ENCODE measurements at places on chromosomes 1 and 21.

GRCh38 chr1:183566026-183566425 lies 24.2 kb downstream of the NCF2 start:
- no peak for DNase-seq

GRCh38 chr1:217117973-217118465 lies 394.8 kb upstream of the ESRRG start:
- no peak for DNase-seq

- DNase-seq: no peak
These were observed 162.4 kb downstream of the PGBD5 start for GRCh38 chr1:230263568-230264195.

DNA sequence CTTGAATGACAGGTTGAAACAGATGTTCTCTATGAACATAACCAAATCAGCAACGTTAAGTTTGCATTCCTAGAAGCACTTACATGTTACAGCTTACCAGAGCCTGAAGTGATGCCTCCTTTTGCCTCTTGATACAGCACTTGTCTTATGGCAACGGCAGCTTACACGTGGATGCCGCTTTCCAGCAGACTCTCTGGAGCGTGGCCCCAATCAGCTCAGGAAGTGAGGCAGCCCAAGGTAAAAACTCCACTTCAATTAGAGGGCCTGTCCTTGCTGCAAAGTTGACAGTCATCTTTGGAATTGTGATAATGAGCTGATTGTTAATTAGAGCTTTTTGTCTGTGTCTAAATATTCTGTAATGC lies 345.1 kb downstream of the RYR2 start:
- DNase-seq: no peak

GRCh38 chr21:38467374-38467773 lies 30.9 kb downstream of the ERG start:
- peak; percentile 82 for DNase-seq

GRCh38 chr1:103075316-103076000 lies 32.9 kb downstream of the COL11A1 start:
- no peak for DNase-seq

DNA sequence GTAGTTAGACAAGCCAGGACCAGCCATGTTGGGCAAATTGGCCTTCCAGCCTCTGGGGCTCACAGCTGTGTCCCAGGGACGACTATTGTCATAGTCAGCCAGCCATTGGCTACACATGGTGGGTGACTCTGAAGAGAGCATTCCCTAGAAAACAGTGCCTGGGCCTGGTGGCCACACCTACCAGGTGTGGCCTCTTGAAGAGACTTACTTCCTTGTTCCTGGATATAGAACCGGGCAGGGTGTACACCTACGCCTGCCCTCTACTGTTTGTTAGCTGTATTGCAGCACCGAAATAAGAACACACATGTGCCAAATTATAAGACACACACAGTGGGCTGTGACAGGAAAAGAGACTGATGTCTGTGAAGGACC lies 134.6 kb upstream of the ARHGEF16 start:
- DNase-seq: peak; percentile 72

GRCh38 chr1:19476450-19477190 lies 8.7 kb downstream of the CAPZB start:
- DNase-seq: peak; percentile 82

DNA sequence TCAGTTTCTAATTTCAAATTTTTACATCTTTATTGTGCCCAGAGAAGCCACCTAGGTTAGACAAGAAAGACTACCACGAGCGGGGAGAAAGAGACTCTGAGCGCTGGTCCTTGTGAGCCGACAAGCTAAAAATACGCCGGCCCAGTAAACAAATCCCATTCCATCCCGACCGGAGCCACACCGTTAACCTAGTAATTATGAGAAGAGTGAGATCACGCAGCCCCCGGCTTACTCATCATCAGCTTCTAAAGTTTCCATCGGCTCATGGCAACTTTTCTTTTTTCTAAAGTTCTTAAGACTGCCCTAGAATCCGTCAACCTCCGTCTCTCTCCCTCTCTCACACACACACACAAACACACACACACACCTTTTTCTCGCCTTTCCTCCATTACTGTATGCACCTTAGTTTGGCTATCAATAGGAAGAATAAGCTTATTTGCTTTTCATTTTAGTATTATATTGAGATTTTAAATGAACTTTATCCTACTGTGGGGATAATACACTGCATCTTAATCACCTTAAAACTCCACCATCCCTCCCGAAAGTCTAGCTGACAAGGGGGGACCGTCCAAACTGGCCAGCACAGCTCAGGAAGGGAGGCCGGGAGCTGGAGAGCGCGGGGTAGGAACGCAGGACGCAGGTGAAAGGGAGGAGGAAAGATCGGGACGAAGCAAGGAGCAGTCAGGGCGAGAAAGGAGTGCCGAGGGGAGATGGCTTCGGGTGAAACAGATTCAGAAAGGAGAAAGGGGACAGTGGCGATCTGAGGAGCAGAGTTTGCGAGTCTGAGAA lies 728 bp downstream of the OTUD7B start:
- peak; percentile 47 for DNase-seq

- peak; percentile 12 for DNase-seq
These were observed 35.6 kb upstream of the PUM1 start for GRCh38 chr1:31101147-31101502.

- no peak for DNase-seq
These were observed 277.8 kb downstream of the LTN1 start for GRCh38 chr21:28714777-28715464.

DNA sequence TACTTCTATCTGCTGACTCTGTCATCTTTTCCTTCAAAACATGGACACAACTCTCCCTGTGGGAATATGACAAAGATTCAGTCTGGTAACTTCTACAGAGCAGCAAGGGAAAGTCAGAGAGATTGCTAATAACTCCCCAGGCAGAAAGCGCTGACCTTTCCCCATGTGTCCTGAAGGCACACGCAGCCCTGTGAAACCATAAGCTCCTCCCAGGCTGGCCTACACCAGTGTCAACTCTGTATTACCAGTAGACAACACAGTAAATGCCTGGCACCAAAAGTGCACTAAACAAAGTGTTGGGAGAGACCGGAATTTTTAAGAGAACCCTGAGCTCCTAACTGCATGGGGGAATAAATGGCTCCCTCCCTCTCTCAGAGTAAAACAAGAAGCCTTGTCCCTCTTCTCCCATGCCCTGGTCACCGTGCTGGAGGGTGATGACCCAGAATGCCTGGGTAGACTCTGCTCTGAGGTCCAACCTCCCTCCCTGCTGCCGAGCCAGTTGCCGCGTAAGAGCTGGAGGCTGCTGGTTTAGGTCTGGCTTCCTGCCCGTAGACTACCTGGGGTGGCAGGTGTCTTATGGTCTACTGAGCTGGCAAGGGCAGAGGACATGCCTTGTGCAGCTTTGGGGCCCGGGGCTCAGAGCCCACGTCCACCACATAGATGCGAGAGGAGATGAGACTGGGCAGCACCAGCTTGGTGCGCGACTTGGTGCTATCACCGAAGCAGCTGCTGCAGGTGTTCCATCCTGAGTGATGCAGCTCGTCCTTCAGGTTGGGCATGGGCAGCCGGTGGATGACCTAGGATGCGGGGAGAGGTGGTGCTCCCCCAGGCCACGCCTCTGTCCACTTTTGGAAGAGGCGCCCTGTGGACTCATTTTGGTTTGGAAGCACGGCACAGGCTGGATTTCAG lies 3.9 kb downstream of the SELENBP1 start:
- DNase-seq: no peak

- no peak for DNase-seq
These were observed 6.0 kb upstream of the VASH2 start for GRCh38 chr1:212944229-212944901.

GRCh38 chr1:223760833-223761232 lies 48.5 kb downstream of the CAPN2 start:
- no peak for DNase-seq

GRCh38 chr1:164951508-164951907 lies 392.5 kb downstream of the PBX1 start:
- no peak for DNase-seq

DNA sequence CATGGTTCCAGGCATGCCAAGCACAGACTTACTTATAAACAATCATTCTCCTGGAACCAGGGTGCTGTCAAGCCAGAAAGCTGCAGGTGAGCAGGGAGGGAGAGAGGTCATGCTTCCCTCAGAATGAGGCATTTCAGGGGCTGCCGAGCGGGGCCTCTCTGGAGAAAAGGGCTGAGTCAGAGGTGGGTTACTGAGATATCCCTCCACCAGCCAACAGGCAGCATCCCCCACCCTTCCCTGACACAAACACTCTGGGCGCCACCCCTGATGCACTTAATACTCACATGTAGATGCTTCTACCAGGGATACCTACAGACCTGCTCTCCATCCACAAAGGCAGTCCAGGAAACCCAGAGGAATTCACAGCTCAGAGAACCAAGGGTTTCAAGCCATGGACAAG lies 13.1 kb downstream of the STK40 start:
- DNase-seq: peak; percentile 58

DNA sequence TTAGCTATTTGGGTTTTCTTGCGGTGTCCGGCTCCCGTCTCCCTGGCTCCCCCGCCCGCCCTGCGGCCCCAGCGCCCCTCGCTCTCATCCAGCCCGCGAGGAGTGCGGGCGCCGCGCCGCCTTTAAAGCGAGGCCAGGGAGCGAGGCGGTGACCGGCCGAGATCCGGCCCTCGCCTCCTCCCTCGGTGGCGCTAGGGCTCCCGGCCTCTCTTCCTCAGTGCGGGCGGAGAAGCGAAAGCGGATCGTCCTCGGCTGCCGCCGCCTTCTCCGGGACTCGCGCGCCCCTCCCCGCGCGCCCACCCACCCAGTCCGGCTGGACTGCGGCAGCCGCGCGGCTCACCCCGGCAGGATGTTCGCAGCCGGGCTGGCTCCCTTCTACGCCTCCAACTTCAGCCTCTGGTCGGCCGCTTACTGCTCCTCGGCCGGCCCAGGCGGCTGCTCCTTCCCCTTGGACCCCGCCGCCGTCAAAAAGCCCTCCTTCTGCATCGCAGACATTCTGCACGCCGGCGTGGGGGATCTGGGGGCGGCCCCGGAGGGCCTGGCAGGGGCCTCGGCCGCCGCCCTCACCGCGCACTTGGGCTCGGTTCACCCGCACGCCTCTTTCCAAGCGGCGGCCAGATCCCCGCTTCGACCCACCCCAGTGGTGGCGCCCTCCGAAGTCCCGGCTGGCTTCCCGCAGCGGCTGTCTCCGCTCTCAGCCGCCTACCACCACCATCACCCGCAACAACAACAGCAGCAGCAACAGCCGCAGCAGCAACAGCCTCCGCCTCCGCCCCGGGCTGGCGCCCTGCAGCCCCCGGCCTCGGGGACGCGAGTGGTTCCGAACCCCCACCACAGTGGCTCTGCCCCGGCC lies 492 bp downstream of the HLX start:
- no peak for DNase-seq

GRCh38 chr1:78840453-78841271 lies 165.9 kb downstream of the ADGRL4 start:
- DNase-seq: no peak

DNA sequence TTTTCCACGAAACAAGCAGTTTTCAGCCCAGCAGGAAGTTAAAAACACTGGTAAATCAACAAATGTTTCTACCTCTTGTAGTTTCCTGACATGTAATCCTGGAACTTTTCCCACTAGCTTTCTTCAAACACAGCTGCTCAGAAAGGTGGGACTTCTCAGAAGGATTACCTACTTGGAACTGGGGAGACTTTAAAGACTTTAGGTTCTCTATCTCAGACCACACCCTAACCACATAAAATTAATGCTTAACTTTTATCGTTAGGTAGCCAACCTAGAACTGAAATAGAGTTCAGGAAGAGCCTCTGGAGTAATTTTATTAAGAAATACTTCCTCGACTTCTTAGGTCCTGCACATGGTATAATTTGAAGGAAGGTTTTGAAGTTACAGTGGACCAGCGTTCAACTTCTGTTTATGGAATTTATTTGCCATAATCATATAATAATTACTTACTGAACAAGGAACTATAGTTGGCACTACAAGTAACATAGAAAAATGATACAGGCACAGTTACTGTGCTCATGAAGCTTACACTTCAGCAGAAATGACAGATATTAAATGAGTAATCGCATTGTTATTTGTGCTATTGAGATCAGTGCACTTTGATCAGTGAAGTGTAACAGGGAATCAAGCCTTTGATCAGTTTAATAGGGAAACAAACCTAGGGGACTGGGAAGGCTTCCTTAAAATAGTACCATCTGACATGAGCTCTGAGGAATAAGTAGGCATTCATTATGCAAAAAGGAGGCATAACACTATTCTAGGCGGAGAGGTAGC lies at the start of gene BCL2L15:
Gene BCL2L15, minus strand, starts transcription at position 180 of the 774 bp plus-strand sequence. CDS start 206 bp downstream, outside the sequence.
- no peak for DNase-seq

- DNase-seq: no peak
These were observed 43.9 kb downstream of the SKI start for GRCh38 chr1:2271841-2272655.

GRCh38 chr1:119323216-119323982 lies 45.2 kb upstream of the HAO2 start:
- DNase-seq: peak; percentile 40

- peak; percentile 30 for DNase-seq
These were observed 93.6 kb downstream of the ENAH start for GRCh38 chr1:225559326-225559725.

- DNase-seq: no peak
These were observed 20.1 kb upstream of the COG2 start for GRCh38 chr1:230622151-230622550.

DNA sequence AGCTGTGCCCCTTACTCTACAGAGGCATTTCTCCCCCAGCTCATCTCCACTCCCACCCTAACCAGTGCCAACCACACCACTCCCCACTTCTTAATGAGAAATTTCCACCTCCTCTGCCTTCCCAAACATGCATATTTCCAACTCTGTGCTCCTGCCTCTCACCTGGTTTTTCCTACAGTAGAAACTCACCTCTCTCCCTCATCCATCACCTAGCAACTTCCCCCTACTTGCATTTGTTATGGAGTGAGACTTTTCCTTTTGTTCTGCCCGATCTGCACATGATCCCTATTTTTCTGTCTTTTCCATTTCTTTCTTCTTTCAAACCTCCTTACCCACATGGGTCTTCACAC lies 11.9 kb downstream of the RGS8 start:
- DNase-seq: no peak

GRCh38 chr1:100722221-100722620 lies 2.7 kb downstream of the VCAM1 start:
- no peak for DNase-seq

GRCh38 chr1:16181887-16182719 lies 26.2 kb upstream of the EPHA2 start:
- DNase-seq: no peak

GRCh38 chr1:103461161-103462105 lies 64.1 kb upstream of the RNPC3 start:
- peak; percentile 24 for DNase-seq

GRCh38 chr1:29144178-29144577 lies 20.5 kb upstream of the TMEM200B start:
- DNase-seq: no peak

GRCh38 chr1:76944942-76945341 lies 77.7 kb downstream of the ST6GALNAC5 start:
- DNase-seq: no peak

DNA sequence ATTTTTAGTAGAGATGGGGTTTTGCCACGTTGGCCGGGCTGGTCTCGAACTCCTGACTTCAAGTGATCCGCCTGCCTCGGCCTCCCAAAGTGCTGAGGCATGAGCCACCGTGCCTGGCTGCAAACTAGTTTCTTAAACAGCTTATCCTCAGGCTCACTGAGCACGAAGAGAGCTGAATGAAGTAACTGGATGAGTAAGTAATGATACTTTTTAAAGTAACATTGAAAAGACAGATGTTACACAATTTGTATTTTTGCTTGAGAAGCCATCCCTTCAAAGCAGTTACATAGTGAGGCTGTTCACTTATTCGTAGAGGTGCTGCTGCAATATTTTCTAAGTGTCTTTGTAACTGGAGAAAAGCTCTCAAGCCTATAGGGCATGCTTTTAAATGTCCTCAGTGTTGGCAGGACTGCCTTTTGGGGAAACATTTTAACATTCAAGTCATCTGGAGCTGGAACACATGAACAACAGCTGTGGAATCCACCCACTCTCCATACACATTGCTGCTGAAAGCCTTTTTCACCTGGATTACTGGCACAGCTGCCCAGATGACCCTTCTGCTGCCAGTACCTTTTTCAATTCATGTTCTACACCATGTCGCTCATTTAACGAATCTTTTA lies 2.7 kb upstream of the YBX1 start:
- DNase-seq: no peak
